ENCODE measurements at places on chromosomes 5 and 9.

GRCh38 chr5:30390095-30390494 lies 803.4 kb upstream of the CDH6 start:
- DNase-seq, result no peak

- DNase-seq, result no peak
Measured at GRCh38 chr9:92191801-92192200, 76.6 kb upstream of the SPTLC1 start.

- no peak for DNase-seq
Measured at GRCh38 chr9:32596096-32596865, 23.3 kb upstream of the NDUFB6 start.

DNA sequence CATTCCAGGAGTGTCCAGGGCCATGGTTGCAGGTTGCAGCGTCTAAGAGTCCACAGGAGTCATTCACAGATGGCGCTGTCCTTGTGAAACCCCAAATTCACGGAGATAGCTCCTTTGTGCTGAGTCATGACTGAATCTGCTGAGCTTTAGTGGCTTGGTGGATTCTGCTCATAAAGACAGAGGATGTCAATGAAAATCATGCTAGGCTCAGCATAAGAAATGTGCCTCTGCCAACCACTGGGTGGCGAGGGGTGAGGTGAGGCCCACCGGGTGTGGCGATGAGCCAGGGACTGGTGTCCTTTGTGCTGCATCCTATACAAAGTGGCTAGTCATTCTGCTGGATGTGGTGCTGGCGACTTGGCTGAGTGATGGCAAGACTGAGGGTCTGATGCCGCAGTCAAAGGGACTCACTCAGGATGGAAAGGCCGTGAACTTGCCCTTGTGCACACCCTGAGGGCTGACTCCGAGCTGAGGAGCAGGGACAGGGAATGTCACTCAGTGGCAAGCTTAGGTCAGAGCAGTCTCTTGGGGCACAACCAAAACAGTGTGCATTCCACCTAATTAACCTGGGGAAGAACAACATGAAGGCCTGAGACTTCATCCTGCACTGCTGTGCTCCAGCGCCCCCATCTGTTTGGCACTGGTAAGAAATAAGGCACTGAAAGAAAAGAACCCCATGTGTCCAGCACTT lies 71.5 kb downstream of the DAP start:
- DNase-seq, result no peak

DNA sequence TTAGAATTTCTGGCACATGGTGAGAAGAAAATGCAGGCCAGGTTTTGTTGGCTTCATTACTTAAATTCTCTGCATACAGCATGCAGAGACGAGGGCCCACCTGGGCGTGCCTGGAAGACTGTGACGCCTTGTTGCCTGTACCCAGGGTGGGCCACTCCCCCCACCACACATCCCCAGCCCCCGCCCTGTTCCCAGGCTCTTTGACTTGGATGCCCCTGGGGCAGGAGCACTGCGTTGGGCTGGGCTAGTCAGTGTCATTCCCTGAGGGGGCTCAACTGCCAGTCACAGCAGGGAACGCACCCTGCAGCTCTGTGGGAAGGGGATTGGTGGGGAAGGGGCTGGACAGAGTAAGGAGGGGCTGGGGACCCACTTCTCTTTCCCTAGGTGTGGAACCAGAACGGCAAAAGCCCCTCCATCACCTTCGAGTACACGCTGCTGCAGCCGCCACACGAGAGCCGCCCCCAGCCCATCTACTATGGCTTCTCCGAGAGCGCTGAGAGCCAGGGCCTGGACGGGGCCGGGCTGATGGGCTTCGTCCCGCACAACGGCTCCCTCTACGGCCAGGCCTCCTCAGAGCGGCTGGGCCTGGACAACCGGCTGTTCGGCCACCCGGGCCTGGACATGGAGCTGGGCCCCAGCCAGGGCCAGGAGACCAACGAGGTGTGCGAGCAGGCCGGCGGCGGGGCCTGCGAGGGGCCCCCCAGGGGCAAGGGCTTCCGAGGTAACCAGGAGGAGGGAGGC lies 19.6 kb downstream of the ADAMTSL2 start:
- DNase-seq, result no peak

GRCh38 chr9:18457510-18457909 lies 16.4 kb upstream of the ADAMTSL1 start:
- no peak for DNase-seq

DNA sequence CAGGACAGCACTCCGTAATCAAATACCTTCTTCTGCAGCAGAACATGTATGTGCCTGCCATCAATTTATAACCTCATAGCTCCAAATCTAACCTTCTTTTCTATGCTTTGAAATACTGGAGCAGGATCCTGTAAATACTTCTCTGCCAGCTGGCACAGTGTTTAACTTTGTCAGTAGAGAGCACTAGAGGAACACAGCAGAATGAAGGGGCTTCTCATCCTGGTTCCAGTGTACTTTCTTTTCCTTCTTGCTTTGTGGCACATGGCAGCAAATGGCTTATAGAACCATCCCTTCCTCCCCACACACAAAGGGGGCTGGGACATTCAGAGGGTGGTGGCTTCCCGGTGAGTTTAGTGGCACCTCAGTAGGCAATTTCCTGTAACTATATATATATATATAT lies 3.8 kb upstream of the FBXW11 start:
- DNase-seq, result no peak

DNA sequence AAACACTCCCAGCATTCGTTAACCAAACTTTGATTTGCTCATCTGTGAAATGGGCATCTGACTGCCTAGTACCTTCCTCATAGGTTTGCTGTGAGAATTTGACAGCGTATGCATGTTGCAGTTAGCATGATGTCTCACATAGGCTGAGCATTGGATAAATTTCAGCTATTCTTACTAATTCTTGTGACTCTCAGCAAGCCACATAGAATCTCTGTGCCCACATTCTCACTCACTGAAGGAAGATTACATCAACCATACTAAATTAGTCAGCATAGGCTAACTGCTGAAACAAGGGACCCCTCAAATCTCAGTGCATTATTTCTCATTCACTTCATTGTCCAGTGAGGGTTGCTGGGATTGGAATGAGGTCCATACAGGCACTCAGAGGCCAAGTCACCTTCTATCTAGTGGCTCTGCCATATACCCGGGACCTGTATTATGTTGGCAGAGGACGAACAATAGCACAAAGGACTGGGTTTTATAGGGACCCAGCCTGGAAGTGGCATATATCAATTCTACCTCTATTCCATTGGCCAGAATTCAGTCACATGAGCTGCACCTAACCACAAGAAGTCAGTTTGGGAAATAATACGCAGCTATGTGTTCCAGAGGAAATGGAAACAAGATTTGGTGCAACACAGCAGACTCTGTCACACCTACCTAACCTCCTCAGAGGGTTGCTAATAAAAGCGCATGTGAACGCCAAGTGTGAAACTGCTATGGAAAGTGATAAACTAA lies 4.2 kb upstream of the PTGER4 start:
- no peak for DNase-seq

DNA sequence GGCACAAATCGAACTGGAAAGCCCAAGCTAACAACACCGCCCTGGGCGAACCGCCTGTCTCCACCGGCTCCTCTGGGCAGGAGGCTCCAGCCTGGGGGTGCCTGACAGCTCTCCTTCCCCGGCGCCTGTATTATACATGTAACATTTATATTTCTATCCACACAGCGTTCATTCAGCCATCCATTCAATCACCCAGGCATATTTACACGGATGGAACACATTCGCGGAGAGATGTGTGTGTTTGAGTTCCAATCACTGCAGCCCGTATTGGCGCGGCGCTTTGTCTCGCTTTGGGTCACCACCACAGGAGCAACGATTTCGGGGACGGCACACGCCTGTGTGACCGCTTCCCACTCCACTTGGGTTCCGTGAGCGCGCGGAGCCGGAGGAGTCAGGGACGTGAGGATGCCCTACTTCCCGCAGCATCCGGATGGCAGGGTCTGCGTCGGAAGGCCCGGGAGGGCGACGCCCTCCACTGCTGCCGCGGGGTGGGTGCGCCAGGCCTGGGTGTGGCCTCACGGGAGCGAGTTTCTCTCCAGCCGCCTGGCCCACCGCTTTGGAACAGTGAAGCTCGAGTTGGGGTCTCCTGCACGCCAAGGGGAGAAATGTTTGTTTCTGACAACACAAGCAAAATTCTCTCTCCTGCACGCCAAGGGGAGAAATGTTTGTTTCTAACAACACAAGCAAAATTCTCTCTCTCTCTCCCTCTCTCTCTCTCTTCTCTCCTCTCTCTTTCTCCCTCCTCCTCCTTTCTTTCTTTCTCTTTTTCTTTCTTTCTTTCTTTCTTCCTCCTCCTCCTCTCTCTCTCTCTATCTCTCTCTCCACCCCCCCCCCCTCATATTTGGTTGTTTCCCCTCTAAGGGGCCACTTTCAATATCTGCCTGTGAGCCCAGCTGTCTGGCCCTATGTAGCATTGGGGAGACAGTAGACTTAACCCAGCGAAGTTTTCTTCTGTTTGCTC lies 1.1 kb upstream of the SV2C start:
- DNase-seq, result no peak

GRCh38 chr9:131545003-131545785 lies at the start of gene PRRT1B:
Gene PRRT1B (plus strand): TSS chr9:131545523. CDS start chr9:131545616, 93 bp downstream.
- no peak for DNase-seq

GRCh38 chr9:30771163-30771708 lies 1613.2 kb upstream of the ACO1 start:
- DNase-seq, result no peak

DNA sequence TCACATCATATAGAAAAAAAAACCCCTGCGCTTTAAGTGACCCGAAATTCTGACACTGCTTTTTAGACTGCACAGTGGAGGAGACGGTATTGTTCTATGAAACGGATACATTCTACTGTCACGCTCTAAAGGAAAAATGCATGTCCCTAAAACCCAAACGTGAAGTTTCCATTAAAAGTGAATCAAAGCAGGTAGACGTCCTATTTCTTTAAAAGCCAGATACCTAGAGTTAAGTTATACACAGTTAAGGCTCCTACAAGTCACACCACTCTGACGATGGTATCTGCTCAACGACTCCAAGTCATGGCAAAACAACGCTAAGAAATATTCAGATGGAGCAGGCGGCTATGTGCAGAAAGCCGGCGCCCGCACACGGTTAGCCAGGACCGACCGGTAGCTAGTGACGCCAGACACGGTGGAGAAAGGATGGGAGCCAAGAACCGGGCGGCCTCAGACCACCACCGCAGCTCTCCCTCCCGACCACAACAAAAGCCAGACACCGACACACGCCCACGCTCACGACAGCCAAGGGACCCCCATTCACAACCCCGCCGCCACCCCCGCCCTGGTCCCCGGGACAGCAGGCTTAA lies 734 bp downstream of the SKP1 start:
- no peak for DNase-seq

DNA sequence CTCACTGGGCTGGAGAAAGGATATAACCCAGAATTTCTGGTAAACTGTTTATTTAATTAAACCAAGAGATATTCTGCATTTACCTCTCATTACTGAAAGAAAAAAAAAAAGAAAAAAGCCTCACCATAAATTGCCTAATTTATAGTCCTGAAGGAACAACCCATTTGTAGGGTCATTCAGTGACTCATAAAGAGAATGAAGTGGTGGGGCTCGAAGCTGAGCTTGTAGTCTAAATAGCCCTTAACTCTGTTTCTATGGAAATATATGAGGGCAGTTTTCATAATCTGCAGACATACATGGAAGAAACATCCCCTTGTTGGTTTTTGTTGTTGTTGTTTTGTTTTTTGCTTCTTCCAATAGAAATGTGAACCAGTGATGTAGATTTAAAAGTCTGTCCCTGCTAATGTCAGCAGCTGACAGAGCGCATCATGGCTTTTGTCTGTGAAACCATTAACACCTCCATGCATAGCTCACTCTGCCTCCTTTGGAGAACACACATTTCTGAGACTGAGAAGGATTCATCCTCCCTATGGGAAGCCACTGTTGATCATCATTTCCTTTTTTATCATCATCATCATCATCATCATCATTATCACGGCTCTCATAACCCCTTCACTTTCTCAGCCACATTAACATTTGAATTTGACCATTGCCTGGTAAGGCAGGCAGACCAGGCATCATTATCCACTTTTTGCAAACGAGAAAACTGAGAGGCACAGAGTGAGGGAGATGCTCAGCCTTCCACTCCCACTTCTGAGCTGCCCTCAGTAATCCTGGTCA lies 67.9 kb upstream of the SAP30L start:
- DNase-seq, result no peak

- no peak for DNase-seq
Measured at GRCh38 chr5:39175273-39175955, 43.9 kb downstream of the FYB1 start.

- no peak for DNase-seq
Measured at GRCh38 chr5:148641735-148642134, 12.6 kb downstream of the HTR4 start.

DNA sequence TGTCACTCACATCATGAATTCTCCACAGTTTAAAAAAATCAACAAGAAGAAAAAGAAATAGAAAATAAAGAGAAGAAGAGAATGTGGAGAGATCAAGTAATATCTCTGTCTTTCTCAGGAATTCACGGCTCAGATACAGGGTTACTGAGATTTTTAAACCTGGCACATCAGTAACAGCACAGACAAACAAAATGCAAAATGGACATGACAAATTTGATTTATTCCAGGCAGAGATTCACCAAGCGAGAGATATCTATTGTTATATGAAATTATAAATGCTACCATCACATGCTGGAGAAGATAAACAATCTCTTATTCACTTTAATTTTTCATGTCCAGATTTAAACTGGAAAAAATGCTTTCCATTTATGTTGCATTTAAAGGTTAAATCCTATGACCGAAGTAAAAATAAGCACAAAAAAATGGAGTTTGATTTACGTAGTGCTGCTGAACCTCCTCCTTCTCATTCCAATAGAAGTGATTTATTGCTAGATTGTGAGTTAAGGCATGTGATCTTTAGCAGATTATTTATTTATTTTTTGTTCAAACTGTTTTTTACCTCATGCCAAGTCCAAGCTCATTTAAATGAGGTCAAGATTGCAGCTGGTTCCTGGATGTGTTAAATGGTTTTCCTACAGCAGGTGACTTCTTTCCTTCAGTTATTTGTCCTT lies 926.4 kb downstream of the MAT2B start:
- no peak for DNase-seq

DNA sequence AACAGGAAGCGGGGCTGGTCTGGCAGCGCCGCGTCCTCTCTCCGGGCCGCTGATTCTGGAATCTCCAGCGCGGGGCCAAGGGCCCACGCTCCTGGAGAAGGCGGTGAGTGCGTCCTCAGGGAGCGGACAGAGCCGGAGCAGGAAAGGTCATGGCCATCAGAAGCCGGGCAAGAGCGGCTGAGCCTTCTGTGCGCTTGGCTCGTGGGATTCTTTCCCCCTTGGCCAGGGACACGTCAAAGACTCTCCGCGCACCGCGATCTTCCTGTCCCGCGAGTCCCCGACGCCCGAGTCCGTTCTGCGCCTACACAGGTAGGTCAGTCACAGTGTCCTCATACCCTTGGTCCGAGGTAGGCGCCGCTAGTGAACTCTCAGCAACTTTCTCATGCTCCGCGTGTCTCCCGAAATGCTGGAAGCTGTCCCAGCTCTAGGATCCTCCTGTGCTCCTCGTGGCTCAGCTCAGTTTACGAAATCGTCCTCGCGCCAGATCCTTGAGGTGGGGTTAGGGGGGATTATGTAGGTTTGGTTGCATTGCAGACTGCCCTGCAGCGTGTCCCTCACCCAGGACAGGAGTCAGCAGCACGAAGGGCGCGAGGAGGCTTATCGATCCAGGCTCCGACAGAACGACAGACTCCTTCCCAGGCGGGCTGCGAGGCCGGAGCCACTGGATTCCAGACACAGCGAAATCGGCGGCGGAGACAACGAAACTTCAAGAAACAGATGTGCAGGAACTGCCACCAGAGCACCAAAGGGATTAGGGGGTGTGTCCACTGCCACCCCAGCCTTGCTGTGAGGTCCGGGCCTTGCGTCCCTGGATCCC lies 8.7 kb downstream of the LHX6 start:
- DNase-seq, result no peak

Measured in omental fat pad (tissue), 4 donors.